ENCODE measurements at places on chromosomes 1 and 21. TPM values are rescaled to one million over a fixed set of nuclear protein-coding genes. Genes with fewer than 3 reads are reported as not detected.

IRF2BP2 gene
- 126 TPM for total RNA-seq

DNA sequence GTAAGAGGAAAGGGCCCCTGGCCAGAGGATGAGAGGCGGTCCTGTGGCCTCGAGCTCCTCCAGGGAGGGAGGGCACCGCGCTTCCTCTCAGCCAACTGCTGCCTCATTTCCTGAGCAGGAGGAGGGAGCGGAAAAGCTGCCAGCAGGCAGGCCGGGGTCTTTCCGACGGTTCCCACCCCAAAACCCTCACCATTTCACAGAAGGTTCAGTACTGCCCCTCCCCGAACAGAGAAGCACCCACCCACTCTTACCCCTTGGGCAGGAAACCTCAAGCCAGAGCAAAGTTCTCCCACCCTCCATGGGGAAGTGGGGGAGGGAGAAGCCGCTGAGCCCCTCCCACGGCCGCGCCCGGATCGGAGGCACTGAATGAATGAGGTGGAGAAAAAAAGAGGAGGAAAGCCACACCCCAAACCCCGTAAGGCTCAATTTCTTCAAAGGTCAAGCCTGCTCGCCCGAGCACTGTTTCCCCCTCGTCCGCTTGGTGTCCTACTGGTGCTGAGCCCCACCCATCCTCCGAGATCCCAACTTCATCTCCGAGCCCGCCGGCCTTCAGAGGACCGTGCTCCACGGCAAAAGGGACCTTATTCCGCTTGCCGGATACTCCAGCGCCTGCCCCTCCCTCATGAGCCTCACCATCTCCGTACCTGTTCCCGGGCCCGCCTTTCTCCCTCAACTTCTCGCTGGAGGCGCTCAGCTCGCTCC, 9.4 kb downstream of the TPM3 start:
- DNase-seq, result peak; percentile 65
- no peaks in the 10 kb centered on the region for H3K27me3 ChIP-seq
- no peaks in the 10 kb centered on the region for H3K36me3 ChIP-seq
- H3K4me1 ChIP-seq, result peaks cover 61% of the 10 kb centered on the region

- no peak for DNase-seq
- no peaks in the 10 kb centered on the region for H3K27me3 ChIP-seq
- no peak overlapping the region for H3K4me3 ChIP-seq
- H3K4me1 ChIP-seq, result peaks cover 17% of the 10 kb centered on the region
Observed at GRCh38 chr1:116515702-116516101, 55.1 kb downstream of the CD58 start.

AK2 gene
- 121 TPM for total RNA-seq
